Activated naive CD4-positive, alpha-beta T cell treated with anti-CD3 and anti-CD28 coated beads, Interleukin-2, amount 50 U/mL, for 72 hours (primary cell): ENCODE measurements at places on chromosomes 4 and X.

DNA sequence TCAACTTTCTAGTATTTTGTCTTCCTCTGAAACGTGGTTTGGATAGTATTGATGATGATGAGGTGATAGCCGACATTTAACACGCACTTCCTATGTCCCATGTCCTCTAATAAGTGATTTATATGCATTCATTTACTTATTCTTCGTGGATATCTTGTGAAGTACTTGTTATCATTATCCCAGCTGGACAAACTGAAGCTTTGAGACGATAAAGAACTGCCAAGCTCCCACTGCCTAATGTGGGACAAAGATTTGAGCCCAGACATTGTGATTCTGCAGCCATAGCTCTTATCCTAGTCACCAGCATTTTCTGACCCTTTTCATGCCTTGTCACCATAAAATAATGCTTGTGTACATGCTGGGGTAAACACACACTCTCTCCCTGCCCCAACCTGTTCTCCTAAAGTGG is 92.5 kb downstream of the RAPGEF2 start:
- DNase-seq = no peak

- DNase-seq = no peak
These were observed 482.0 kb upstream of the TENM3 start for GRCh38 chr4:181761156-181761555.

DNA sequence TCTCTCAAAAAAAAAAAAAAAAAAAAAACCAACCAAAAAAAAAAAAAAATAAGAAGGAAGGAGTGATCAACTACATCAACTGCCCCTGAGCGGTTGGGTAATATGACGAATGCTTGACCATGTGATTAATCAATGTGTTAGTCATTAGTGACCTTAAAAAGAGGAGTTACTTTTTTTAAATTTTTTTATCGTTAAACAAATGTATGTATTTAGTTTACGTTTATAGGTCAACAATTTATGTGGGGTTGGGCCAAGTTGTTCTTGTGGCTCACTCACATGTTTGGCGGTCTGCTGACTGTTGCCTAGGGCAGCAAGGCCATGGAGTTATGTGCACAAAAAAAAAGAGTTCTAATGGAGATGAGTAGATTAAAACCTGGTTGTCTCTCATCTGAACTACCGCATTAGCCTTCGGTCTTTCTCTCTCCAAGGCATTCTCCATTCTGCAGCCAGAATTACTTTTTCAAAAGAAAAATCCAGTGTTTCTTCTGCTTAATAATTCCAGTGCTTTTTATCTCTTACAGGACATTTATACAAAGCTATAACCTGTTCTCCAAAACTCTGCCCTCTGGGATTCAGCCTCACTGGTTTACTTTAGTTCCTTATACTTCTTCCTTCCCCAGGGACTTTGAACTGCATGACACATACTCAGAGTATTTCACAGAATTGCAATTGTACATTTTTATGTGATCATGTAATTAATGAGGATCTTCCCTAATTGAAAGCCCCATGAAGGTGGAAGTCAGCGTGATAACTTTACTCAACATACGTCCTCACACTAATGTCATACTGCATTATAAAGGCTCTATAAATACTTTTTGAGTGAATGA is 505.5 kb downstream of the ANKRD50 start:
- DNase-seq = no peak

DNA sequence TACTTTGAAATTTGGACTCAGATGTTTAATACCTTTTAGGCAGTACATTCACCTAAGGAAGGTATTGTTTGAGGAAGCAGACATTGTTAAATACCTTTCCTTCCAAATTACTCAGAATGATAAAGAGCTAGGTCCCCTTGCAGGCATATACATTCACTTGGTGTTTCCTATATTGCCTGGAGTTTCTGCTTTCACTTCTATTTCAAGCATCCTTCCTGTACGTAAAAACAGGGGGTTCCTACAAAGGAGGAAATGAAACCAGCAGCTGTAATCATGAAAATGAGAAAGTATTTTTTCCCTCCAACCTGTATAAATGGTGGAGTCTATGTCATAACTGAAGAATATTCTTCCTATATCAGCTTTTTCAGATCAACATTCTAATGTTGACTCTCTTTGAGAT is 90.4 kb upstream of the RASGEF1B start:
- no peak for DNase-seq

DNA sequence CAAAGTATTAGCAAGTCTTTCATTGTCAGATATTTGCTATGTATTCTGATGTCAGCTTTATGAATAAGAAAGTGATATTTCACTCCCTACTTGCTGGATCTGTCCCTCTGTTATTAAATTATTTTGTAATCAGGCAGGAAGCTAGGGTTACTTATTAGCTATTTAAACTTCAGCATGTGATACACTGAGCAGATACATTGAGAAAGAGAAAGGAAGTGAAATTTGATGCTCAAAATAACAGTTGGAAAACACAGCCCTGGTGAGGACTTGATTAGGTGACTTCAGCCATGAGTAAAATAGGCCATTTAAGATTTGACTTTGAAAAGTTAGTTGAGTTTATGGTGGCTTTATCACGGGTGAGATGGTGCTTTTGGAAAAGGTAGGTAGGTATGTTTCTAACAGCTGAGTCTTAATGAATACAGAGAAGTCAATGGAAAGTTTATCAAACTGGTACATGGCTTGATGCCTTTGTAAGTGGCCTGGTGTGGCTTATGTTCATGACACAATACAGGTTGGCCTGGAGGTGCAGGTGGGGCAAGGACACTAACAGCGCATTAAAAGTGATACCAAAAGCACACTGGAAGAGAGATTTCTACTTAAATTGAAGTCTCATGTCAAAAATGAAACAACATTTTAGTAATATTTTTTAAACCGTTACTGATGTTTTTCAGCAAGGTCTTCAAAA is 321.2 kb upstream of the SPOCK3 start:
- no peak for DNase-seq

GRCh38 chrX:101736651-101737050 is 77.0 kb upstream of the ARMCX2 start:
- DNase-seq = no peak

DNA sequence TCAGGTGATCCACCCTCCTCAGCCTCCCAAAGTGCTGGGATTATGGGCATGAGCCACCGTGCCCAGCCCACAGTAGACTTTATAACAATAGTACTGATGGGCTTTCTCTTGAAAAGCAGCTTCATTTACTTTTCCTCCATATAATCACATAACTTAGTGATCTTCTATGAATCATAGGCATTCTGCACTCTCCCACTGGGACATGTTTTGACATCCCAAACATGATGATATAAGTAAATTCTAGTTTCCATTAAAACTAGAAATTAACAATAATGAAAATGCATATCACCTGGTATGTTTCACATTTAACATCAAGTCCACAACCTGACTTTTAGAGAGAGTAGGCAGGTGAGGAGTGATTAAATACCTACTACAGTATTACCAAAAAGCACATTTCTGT is 96.5 kb downstream of the CAMK2D start:
- DNase-seq = no peak

DNA sequence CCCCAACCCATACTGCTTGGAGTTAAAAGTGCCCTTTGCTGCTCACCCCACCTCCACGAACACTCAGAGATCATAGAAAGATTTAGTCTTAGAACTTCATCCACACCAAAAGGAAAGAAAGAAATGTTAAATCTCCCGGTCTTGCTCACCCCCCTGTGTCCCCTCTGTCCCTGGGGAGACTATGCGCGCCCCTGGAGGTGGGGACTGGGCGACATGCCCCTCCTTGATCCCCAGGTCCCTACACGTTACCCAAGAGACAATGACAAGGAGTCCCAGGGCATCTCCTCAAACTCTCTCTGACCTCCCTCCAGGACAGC is 620 bp downstream of the ITM2A start:
- DNase-seq = no peak

GRCh38 chr4:55765070-55765469 is 54.5 kb upstream of the EXOC1L start:
- no peak for DNase-seq

- no peak for DNase-seq
These were observed 25.3 kb upstream of the NAF1 start for GRCh38 chr4:163191999-163192398.

GRCh38 chrX:143094417-143095023 is 68.8 kb downstream of the SPANXN4 start:
- no peak for DNase-seq

- no peak for DNase-seq
These were observed 116.1 kb downstream of the SHROOM3 start for GRCh38 chr4:76550966-76551780.

GRCh38 chr4:39133623-39134022 is 48.7 kb upstream of the WDR19 start:
- no peak for DNase-seq

GRCh38 chr4:80540785-80541469 is 205.4 kb downstream of the CFAP299 start:
- DNase-seq = no peak

DNA sequence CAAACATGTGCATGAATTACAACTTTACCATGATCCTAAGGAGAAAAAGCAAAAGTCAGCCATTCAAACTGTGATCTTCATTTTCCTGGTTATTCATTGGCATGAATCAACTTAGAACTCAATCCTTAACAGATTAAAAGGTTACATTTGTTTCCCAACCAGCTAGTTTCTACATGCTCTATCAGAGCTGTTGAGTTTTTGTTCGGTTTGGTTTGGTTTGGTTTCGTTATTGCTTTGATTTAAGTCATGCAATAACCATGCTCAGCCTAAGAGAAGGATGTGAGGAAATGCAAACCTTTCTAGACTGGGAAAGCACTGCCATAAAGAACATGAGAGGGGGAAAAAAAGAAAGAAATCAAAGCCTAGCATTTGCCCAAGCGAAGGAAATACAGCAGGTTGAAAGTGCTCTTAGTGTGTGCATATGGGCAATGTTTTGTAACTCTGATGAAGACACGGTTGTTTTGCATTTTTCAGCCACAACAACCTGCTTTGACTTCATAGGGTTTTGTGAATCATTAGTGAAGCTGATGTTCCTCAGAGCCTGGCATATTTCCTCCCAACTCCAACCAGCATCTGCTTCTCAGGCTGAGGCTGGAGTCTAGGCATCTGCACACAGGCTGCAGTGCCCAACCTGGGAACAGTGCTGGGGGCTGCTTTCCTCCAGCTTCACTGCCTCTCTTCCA is 234.3 kb downstream of the ZNF674 start:
- DNase-seq = no peak

DNA sequence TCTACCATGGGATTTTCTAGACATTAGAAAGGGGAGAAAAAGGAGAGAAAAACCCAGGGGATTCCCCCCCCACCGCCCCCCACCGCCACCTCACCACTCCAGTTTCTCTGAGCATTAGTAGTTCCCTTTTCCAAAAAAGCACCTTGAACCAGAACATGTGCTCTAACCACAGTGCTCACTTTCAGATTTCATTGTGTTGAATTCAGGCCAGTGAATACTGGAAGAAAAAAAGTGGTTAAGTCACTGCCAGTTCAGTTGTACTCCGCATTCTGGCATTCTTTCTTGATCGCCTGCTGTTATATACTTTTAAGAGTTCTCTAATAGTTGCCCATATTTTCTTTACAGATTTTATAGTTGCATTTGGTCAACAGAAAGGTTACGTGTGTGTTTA is 40.9 kb downstream of the JADE3 start:
- no peak for DNase-seq

DNA sequence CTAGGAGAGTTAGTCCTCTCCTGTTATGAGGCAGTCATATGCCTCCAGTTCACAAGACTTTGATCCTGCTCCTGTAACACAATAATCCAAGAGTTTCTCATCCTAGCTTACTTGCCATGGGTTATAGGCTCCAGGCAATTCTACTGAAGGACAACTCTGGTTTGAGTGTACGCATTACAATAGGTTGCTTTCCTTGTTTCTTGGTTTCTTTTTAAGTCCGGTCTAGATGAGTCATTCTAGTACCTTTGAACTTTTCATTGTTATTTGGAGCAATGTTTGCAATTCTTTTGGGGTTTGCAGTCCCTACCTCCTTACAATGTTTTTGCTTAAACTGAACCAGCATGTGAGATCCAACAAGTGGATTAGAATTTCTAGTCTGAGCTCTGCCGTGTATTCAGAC is 109.1 kb downstream of the ANAPC4 start:
- DNase-seq = no peak

DNA sequence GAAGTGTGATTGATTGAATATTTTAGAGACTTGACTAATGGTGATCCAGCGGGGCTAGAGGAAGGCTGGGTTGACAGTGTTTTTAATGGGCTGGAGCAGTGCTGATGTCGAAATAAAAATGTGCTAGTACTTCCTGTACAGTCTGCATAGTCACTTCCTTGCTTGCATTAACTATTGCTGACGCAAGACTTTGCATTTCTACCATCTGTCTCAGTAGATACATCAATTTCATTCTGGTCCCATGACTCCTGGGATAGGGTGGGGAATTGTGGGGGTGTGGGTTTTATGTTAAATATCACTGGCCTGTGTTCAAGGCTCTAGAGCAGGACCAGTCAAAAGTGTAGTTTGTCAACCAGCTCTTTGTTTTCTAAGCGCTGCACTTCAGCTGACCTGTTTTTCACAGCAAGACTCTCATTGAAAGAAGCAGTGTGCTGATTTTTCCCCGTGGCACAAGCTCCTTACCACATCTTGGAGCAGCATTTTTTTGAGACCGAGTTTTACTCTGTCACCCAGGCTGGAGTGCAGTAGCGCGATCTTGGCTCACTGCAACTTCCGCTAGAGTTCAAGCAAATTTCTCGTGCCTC is 35.2 kb upstream of the PHEX start:
- DNase-seq = no peak

DNA sequence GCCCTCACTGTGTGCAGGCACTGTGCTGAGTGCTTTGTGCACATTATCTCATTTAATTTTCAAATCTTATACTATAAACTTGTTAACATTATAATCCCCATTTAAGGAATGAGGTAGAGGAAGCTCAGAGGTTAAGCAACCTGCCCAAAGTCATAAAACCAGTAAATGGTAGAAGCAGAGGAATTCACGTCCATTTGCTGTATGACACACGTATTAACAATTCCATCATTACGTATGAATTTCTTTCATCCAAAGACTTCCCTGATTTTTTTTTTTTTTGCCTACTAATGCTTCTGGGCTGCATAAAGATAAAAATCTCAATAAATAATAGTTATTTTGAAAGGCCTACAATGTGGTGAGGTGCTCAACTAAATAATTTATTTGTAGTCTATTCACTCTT is 64.5 kb upstream of the H2AZ1 start:
- no peak for DNase-seq
